ENCODE measurements at places on chromosomes 6 and 20. TPM values are rescaled to one million over a fixed set of nuclear protein-coding genes. Genes with fewer than 3 reads are reported as not detected.

PPP1R3D gene
- total RNA-seq: 12.2 TPM

OR2H1 gene
- not detected for total RNA-seq

SGK2 gene
- 0.38 TPM for total RNA-seq

OR12D3 gene
- not detected for total RNA-seq

NKX2-2 gene
- total RNA-seq: not detected

KIF25 gene
- not detected for total RNA-seq

GRCh38 chr6:113526995-113527394 is 330.1 kb upstream of the MARCKS start:
- no peak for DNase-seq

GRCh38 chr20:34983995-34984735 is 28.5 kb downstream of the MYH7B start:
- DNase-seq: no peak

DNA sequence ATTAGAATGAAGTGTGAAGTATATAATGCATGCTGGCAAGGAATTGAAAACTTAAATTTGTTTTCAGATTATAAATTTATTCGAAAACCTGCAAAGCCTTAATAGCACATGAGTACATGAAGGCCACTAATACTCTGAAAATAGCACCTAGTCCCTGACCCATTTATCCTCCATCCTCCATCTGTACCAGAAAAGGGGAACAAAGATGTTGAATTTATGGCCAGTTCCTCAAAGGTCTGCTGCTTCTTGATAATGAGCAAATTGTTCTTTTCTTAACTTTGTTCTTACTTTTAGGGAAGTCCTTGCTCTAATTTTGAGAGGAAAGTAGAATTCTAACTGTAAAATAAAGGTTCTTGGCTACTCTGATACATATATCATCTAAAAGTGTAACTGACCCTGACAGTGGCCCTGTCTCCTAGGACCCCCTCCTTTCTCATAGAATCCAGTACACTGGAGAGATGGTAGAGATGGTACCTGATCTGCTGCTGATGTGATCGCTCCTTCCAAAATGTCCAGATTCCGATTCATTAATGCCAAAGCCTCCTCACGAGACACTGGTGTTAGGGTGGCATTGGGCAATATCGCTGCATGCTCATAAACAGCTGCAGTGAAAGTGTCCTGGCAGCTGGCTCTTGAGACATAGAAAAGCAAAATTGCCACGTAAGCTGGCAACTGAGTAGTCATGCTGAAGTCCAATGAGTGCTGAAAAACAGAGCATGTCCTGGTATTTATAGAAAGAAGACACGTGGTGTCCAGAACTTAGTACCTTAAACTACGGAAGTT is at the start of gene VNN1:
TSS of gene VNN1 (minus strand) at position 704 of the 783 bp plus-strand sequence. CDS start at position 684, 20 bp downstream.
- DNase-seq: no peak

GRCh38 chr6:105499931-105500330 is 97.0 kb upstream of the PREP start:
- peak; percentile 76 for DNase-seq

- no peak for DNase-seq
Observed at GRCh38 chr6:45521226-45521625, 143.5 kb upstream of the SUPT3H start.

- DNase-seq: no peak
Observed at GRCh38 chr20:13857304-13857703, 72.5 kb downstream of the NDUFAF5 start.

- DNase-seq: no peak
Observed at GRCh38 chr6:141248021-141248799, 884.5 kb upstream of the GJE1 start.

All from bronchial epithelial cell (primary cell).